ENCODE measurements at places on chromosomes 13 and 19. TPM values are rescaled to one million over a fixed set of nuclear protein-coding genes. Genes with fewer than 3 reads are reported as not detected.

Gene ACP5
- total RNA-seq, result 3.2 TPM

DNA sequence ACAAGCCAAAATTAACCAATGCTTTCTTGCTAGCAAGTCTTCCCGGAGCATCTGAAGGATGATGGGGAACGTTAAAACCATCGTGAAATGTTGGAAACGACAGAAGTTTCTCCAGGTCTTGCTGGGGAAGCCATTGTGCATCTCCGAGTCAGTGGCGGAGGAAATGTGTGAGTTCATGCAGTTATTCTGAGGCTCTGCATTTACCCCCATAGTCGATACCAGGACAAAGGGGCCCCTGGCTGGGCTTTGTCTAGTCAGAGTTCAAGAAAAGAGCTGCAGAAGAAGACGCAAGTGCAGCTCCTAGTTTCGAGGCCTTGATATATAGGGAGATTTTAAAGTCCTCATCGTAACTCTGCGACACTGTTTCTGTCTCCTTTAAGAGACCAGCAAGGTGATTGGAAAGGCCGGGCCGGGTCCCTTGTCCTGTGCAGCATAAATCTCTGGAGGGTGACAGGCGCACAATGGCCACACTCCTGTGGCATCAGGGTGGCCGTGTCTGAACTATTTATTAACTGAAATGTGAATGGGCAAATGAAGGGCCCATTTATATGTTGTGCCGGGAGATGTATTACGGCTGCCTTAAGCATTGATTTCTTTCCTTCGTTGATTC, 172.0 kb downstream of the TEX29 start:
- DNase-seq, result peak; percentile 49

DNA sequence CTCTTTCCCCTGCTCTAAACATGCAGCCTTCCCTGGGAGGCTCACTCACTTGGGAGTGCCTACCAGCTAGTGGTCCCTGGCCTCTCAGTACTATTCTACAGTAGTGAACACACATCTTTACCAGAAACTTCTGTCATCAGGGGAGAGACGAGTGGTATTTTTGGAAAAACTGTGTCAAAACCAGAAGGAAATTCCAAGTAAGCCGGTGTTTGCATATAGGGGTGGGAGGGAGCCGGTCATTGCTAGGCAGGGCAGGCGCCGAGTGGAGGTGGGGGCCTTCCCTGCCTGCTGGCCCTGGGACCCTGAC, 7.0 kb downstream of the RPS9 start:
- no peak for DNase-seq

Gene DZIP1
- total RNA-seq, result 5.9 TPM

DNA sequence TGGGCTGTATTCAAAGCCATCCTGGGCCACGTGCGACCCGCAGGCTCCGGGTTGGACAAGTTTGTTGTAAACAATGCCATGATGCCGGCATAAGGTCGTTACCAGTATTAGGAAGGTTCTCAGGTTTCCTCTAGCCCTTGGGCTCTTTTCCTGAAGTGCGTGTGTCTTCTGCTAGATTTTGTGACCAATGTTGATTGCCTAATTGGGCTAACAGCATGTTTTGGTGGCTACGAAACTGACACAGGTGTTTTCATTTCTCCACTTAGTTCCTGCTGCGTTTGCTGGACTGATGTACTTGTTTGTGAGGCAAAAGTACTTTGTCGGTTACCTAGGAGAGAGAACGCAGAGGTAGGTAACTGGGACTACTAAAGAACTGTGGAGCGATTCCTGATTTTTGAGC, 20.3 kb downstream of the ALOX5AP start:
- DNase-seq, result no peak

DNA sequence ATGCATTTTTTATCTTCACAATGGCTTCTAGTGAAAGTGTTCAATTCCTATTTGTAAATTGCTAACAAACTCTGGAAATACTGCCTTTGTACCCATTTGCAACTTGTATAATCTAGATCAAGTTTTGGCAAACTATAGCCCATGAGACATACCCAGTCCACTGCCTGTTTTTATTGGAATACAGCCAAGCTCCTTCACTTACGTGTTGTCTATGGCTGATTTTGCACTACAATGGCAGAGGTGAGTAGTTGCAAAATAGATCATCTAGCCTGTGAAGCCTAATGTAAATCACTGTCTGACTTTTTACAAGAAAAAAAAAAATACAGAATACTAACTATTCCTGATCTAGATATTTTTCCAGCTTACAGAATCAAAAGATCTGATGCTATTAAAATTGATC, 37.1 kb downstream of the DZIP1 start:
- DNase-seq, result no peak

DNA sequence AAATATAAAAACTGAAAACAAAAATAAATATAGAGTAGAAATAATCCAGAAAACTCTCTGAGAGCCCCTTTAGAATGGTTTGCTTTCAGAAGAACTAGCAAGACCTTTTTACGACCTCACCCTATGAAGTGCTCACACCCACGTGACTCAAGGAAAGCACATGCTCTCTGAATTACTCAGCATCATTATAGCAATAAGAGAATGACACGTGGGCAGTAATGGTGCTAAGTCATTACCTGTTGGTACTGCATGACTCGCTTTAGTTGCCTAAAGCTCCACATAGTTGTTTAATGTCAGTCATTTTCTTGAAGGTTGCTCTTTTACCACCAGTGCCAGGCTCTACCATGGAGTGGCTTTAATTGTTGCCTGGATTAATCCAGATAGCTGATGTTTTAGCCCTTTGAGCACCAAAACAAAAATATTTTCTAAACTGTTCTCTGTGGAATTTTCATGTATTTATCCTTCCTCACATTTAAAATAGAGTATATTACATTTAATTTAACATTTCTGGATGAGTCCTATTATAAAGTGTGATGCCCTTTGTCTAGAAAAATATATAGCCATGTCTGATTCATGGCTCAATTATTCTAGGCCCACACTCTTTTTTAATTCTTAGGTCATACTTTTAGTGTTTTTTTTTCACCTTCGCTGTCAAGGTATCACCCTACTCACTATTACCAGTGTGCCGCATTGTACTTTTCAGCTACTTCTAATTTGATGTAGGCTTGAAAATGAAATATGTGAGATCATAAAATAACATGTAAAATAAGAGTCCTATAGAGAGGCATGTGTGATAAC, 56.8 kb downstream of the THSD1 start:
- no peak for DNase-seq

Gene AKT2
- total RNA-seq, result 138 TPM

Gene ZNF701
- total RNA-seq, result 29.1 TPM

Gene CRLF1
- 7.8 TPM for total RNA-seq

DNA sequence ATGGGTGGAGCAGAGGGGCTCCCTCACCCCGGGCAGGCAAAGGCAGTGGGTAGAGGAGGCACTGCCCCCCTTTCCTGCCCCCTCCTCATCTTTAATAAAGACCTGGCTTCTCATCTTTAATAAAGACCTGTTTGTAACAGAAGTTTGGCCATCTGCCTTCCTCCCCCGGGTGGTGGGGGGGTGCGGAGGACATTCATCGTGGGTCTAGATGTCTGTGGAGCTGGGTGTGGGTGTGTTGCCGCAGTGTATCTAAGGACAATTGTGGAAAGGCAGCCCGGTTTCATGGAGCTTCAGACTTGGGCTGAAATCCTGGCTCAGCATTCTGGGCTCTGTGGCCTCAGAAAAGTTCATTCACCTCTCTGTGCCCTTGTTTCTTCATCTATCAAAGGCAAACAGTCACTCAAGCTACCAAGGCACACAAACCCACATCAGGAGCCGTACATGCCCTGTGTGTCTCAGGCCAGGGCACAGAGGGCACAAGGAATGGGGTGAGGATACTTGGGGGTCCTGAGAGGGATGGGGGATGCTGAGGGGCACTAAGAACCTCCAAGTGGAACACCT, 8.8 kb upstream of the SWSAP1 start:
- DNase-seq, result no peak

Gene OR7A5
- not detected for total RNA-seq

- no peak for DNase-seq
Measured at GRCh38 chr19:29767039-29767735, 44.6 kb upstream of the CCNE1 start.

- no peak for DNase-seq
Measured at GRCh38 chr19:4385291-4386040, 14.9 kb downstream of the SH3GL1 start.

DNA sequence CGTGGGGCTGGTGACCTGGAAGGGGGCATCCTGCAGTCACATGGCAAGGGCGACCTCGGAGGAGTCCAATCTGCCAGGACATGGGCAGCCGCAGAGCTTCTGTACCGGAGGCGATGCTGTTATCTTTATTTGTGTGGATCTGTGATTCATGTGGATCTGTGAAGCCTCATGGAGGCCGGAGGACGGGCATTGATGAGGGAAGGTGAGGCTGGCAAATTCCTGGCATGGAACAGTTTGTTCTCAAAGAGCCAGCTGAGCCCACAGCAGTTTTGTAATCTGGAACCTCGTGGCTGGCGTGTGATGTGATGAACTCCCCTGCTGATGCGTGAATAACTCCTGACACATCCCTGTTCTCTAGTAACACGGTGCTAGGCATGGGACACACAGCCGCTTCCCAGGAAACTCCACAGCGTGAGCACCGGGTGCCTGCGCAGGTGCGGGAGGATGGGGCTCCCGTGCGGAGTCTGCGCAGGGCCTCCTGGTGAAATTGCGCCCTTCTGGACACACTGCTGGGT, 40.4 kb downstream of the ATP11A start:
- DNase-seq, result no peak

DNA sequence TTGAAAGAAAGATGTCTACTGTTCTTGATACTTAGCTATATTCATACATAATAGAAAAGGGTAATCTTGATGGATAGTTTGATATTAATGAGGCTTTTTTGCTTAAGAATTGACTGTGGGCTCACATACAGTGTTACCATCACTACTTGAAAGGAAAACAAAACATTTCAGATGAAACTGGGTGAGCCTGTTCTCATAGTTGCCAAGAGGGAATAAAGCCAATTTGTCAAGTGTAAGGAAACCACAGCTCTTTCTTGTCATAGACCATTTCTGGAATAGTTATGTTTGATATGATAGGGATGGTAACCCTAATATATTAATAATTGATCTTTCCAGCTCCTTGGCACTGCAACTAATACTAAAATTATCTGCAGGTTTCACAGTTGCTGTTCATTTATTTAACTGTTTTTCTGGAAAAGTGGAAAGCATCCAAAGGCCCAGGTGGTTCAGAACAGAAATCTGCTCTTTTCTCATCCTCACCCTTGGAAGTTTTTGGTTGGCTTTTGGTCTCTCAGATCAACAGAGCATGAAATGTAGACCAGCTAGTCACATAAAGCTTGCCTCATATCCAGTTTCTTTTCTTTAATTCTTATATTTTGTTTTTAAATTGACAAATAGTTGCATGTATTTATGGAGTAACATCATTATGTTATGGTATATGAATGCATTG, 43.2 kb downstream of the ARHGEF7 start:
- no peak for DNase-seq

DNA sequence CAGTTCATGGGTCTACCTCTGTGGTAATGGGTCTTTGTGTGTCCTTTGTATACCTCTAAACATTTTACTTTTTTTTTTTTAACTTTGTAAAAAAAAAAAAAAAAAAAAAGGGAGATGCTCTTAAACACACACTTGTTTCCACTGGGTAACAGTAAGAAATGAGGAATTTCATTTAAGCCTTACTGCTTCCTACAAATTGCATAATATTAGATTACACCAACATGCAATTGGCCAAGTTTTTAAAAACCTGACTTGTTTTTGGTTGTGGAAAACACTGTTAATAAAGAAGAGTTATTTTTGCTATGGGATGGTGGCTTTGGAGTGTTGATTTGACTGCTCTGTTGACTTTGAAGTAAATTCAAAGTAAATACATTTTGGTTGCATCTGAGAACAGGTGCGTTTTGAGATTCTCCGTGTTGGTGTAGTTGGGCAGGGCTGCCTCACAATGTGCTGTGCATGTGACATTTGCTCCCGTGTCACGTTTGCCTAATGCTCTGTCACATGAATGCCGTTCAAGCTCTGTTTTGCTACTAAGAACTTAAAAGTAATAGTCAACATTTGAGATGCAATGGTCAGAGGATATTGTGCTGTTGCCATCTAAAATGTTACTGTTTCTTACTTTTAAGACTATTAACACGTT, 202.4 kb downstream of the LMO7 start:
- DNase-seq, result no peak

Gene ZNF234
- total RNA-seq, result 17.2 TPM

- no peak for DNase-seq
Measured at GRCh38 chr19:44745341-44745831, 3.1 kb upstream of the BCL3 start.

- DNase-seq, result no peak
Measured at GRCh38 chr13:30569901-30570576, 47.7 kb upstream of the USPL1 start.

DNA sequence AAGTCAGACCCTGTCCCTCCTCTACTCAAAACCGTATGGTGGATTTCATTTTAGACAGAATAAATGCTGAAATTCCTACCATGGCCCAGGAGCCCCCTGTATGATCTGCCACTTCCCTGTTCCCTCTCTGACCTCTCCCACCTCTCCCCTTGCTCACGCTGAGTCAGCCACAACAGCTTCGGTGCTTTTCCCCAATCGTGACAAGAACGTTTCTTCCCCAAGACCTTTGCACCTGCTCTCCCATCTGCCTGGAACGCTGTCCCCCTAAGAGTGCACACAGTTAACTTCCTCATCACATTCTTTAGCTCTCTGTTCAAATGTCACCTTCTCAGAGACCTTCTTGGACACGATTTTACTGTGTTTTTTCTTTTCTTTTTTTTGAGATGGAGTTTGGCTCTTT, 2.3 kb downstream of the VRK3 start:
- no peak for DNase-seq

DNA sequence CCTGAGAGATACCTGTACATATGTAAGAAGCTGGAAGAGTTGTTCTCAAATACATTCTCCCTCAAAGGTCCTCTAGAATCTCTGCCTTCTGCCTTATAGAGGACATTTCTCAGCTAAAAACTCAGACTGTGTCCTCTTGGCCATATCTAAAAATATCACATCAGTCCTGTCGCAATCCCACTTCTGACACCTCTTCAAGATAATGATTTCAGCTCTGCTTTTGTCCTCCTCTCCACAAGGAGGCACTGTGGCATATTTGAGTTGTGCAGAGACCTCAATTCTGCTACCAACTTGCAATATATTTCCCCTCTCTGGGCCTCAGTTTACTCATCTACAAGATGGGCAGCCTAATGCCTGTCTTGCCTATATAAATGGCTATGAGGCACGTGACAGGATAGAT, 16.6 kb downstream of the ADAMTS10 start:
- no peak for DNase-seq

- no peak for DNase-seq
Measured at GRCh38 chr19:33883859-33884519, 87.3 kb downstream of the KCTD15 start.

Gene KLK6
- 5.5 TPM for total RNA-seq

Gene SIGLEC12
- total RNA-seq, result not detected

- DNase-seq, result no peak
Measured at GRCh38 chr19:5698635-5699422, 8.7 kb downstream of the RPL36 start.
